ENCODE measurements at places on chromosomes 4 and X.

DNA sequence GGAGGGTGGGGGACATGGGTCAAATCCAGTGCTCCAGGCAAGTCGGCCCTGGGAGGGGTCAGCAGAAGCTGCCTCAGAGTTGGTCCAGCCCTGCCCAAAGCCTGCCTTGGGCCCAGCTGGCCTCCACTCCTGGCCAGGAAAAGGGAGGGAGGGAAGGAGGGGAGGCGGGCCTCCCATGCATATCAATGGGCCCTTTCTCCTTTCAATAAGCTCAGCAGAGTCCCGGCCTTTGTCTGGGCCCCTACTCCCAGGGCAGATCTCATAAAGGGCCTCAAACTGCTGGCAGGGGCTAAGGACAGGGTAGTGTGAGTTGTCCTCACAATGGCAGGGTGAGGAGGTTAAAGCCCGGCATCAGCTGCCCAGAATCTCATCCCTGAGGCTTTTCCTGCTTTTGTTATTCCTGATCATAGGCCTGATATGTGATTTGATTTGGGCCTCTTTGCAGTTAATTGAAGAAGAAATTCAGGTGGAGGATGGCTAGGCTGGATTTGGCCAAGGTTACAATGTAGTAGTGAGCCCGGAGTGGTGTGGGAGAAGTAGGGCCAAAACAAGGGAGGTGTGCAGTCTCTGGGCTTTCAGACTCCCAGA, 121.1 kb upstream of the ATP6AP2 start:
- DNase-seq: peak; percentile 70

- no peak for DNase-seq
Observed at GRCh38 chrX:8724300-8724699, 7.6 kb downstream of the ANOS1 start.

GRCh38 chr4:2426069-2426397, 7.3 kb downstream of the CFAP99 start:
- no peak for DNase-seq

- no peak for DNase-seq
Observed at GRCh38 chr4:21819086-21819485, 129.5 kb downstream of the KCNIP4 start.

GRCh38 chr4:138976526-138976925, 39.1 kb upstream of the NOCT start:
- no peak for DNase-seq

DNA sequence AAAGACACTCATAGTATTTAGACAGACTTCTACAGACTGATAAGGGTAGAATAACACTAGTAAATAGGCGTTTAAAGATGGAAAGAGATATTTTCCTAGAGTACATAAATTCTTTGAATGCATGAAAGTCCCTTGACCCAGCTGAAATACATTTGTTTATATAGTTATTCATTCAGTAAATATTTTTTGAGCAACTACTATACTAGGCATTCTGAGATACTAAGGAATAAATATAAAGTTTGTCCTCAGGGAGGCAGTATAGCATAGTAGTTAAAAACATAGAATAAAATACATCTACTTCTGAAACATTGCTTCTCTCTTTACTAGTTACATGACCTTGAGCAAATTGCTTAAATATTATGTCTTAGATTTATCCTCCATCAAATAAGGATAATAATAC, 27.4 kb downstream of the HMGN5 start:
- peak; percentile 1 for DNase-seq

Data from midbrain (tissue), 1 donor.